ENCODE measurements at places on chromosomes 16 and 17. TPM values are rescaled to one million over a fixed set of nuclear protein-coding genes. Genes with fewer than 3 reads are reported as not detected.
A peak's percentile ranks its signal among the peaks of the same experiment; 100 is the strongest.

TP53TG3F gene
- total RNA-seq = not detected

RASD1 gene
- 28.4 TPM for total RNA-seq

CBLN1 gene
- total RNA-seq = 1.2 TPM

MGAT5B gene
- total RNA-seq = 0.48 TPM

DNA sequence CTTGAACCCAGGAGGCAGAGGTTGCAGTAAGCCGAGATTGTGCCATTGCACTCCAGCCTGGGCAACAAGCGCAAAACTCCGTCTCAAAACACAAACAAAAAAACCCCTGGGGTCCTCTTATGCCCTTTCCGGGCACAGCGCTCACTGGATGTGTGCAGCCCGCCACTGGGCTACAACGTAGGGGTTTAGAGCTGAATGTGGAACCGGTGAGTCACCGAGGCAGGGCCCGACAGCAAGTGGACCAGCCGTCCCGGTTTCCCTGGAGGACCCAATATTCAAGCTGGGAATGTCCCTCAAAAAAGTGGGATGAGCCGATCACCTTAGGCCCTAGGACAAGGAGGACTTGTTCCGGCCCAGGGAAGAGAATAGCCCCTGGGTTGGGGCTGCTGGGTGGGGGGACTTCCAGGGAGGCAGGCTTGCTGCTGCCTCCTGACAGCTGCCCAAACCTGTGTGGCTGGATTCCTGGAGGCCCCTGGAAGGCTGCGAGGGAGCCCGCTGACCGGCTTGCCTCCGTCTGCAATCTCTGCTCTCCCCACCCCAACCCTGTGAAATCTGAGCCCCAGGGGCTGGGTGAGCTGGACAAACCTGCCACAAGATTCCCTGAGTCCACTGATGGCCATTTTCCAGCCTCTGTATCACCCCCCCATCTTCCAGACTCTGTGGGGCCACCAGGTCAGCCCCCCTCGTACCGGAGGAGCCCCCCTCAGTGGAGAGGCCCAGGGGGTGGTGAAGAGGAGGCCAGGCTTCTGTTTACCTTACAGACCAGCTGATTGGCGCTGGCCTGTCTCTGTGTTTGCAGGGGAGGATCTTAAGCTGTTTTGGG is 2.9 kb upstream of the CLDN9 start:
- no peaks in the 10 kb centered on the region for H3K36me3 ChIP-seq
- peak overlapping the region; percentile 96 for H3K27ac ChIP-seq
- H3K4me1 ChIP-seq = peaks cover 67% of the 10 kb centered on the region
- H3K27me3 ChIP-seq = no peaks in the 10 kb centered on the region
- DNase-seq = no peak
- no peak overlapping the region for H3K4me3 ChIP-seq

DNA sequence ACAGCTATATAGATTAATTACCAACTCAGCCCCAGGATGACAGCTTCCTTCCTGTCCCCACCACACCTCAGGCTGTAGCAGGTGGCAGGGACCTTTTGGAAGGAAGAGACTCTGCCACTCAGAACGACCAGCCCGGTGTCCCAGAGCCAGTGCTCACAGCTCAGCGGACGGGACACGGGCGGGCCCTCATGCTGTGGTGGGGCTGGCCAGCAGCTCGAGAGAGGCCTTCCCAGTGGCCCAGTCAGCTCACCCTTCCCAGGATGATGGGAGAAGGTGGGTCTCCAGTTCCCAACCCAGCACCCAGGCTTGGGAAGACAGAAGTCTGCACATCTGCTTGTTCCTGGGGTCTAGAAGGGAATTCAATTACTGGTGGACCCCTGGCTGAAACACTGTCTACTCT is 10.5 kb downstream of the NUDT16L1 start:
- no peak overlapping the region for H3K4me3 ChIP-seq
- peaks cover 38% of the 10 kb centered on the region for H3K36me3 ChIP-seq
- H3K27me3 ChIP-seq = no peaks in the 10 kb centered on the region
- no peak overlapping the region for H3K27ac ChIP-seq
- no peak for DNase-seq
- H3K4me1 ChIP-seq = no peaks in the 10 kb centered on the region

GRCh38 chr17:44417553-44417952 is 28.1 kb upstream of the ITGA2B start:
- H3K4me3 ChIP-seq = no peak overlapping the region
- H3K27ac ChIP-seq = no peak overlapping the region

- H3K27me3 ChIP-seq = no peaks in the 10 kb centered on the region
- peak overlapping the region; percentile 64 for H3K27ac ChIP-seq
- peaks cover 89% of the 10 kb centered on the region for H3K4me1 ChIP-seq
- H3K4me3 ChIP-seq = no peak overlapping the region
Measured at GRCh38 chr16:70695331-70696070, 9.6 kb upstream of the MTSS2 start.

- peaks cover 15% of the 10 kb centered on the region for H3K4me1 ChIP-seq
- peak within 1 kb of the TSS; percentile 99 for H3K4me3 ChIP-seq
- peak; percentile 75 for DNase-seq
- no peaks in the 10 kb centered on the region for H3K27me3 ChIP-seq
- H3K27ac ChIP-seq = peak within 1 kb of the TSS; percentile 30
Measured at GRCh38 chr17:81917565-81918332, at the start of gene SIRT7. Gene SIRT7, minus strand, starts transcription at chr17:81918176. Its CDS starts 45 bp downstream, at chr17:81918131.

DNA sequence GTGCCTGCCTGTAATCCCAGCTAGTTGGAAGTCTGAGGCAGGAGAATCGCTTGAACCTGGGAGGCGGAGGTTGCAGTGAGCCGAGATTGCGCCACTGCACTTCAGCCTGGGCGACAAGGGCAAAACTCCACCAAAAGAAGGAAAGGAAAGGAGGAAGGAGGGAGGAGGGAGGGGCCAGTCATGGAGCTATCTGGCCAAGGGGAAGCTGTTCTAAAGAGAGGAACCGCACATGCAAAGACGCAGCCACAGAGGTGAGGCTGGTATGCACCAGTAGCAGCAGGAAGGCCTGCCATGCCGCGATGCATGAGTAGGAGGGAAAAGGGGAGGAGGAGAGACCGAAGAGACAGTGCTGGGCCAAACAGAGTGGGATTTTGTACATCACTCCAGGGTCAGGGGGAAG is 35.9 kb downstream of the HSBP1 start:
- peaks cover 7% of the 10 kb centered on the region for H3K4me1 ChIP-seq
- H3K27ac ChIP-seq = no peak overlapping the region
- H3K36me3 ChIP-seq = no peaks in the 10 kb centered on the region
- no peak for DNase-seq

DNA sequence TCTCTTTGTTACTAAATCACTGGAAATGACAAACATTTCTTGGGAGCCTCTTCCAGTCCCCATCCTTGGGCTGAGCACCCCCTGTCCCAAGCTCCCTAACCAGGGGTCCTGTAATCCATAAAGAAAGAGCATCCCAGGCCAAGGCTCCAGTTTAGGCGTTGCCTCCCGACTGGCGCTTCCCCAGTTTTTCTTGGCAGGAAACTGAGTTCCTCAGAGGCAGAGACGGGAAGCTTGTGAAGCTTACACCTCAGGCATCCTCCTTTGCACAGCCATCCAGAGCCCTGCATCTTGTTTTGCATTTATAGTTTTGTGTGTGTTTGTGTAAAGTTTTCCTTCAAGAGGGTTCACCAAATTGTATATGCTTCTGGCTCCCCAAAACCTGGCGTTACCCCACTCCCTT is 7.1 kb downstream of the COPZ2 start:
- H3K36me3 ChIP-seq = no peaks in the 10 kb centered on the region
- H3K4me3 ChIP-seq = no peak overlapping the region
- peak; percentile 49 for DNase-seq
- H3K27ac ChIP-seq = no peak overlapping the region
- no peaks in the 10 kb centered on the region for H3K27me3 ChIP-seq

DNA sequence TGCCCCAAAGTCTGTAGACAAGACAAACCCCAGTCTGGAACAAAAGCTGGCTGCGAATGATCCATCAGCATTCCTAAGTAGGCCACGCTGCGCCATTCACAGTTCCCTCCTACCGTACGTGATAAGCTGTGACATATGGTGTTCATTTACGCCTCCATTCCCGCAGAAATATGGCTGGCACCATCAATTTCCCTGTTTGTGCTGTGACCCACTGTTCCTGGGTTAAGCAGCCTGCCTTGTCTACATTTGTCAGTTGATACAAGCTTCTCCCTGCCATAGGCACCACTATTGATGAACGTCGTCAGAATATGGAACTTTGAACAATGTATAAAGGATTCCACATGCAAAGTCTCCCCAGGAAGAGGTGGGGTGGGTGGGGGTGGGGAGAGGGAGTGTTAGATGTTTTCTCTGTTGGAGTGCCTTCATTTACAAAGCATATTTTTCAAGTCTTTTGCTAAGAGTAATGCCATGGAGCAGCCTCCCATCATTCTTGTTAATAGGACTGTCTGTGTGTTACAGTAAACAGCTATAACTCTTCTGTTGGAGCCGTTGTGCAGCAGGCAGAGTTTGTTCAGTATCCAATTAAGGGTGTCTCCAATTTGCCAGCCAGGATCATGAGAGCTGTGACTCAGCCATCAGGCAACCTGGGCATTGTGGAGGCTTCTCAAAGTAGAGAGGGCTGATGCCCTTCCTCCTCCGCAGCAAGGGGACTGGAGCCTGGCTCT is 294.6 kb downstream of the TMEM114 start:
- DNase-seq = no peak

DNA sequence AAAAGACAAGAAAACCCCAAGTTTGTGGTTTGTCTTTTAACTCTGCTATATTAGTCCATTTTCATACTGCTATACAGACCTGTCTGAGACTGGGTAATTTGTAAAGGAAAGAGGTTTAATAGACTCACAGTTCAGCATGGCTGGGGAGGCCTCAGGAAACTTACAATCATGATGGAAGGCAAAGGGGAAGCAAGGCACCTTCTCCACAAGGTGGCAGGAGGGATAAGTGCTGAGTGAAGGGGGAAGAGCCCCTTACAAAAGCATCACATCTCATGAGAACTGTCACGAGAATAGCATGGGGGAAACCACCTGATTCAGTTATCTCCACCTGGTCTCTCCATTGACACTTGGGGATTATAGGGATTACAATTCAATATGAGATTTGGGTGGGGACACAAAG is 13.5 kb upstream of the ADAM11 start:
- no peak for DNase-seq
- H3K4me3 ChIP-seq = no peak overlapping the region
- peaks cover 10% of the 10 kb centered on the region for H3K4me1 ChIP-seq
- H3K27ac ChIP-seq = no peak overlapping the region
- no peaks in the 10 kb centered on the region for H3K36me3 ChIP-seq
- H3K27me3 ChIP-seq = no peaks in the 10 kb centered on the region

DNA sequence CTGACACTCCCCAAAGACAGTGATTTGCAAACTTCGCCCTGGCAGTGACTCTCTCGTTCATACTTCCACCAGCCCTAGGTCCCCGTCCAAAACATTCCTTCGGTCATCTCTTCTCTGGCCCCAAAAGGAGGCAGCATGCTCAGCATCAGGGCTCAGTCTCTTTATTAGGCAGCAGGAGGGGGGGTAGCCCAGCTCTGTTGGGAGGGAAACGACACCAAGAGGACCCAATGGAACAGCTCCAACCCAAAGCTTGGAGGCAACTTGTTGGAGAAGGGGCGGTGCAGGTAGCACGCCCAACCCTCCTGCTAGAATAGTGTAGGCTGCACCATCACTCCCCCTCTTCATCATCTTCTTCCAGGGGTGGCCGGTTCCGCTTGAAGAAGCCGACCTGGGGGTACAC is 8.4 kb upstream of the FAM171A2 start:
- no peak for DNase-seq
- H3K27ac ChIP-seq = no peak overlapping the region
- H3K4me3 ChIP-seq = no peak overlapping the region
- no peaks in the 10 kb centered on the region for H3K36me3 ChIP-seq

GRCh38 chr17:9292561-9292941 is 271.2 kb downstream of the NTN1 start:
- DNase-seq = no peak
- no peaks in the 10 kb centered on the region for H3K36me3 ChIP-seq
- no peak overlapping the region for H3K27ac ChIP-seq
- no peak overlapping the region for H3K4me3 ChIP-seq
- H3K4me1 ChIP-seq = no peaks in the 10 kb centered on the region

GRCh38 chr16:52537516-52537915 is 9.4 kb downstream of the TOX3 start:
- no peak overlapping the region for H3K27ac ChIP-seq
- H3K4me3 ChIP-seq = no peak overlapping the region
- H3K27me3 ChIP-seq = peaks cover under 1% of the 10 kb centered on the region
- no peaks in the 10 kb centered on the region for H3K36me3 ChIP-seq

DNA sequence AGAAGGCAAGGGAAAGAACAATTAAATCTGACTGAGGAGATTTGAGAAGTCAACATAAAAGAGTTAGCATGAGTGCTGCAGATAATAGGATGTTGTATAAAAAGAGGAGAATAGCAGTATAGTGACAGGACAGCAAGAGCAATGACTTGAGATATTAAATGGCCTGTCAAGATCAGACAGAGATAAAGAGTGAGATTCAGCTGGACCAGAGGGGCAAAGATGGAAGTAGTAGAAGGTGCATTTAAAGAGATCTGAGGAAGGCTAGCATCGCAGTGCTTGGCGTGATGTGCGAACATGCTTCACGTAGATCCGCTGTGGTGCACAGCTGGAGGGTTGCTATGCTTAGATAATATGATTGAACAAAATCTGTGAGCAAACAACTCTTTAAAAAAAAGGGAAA is 1422.6 kb upstream of the CDH8 start:
- no peak overlapping the region for H3K4me3 ChIP-seq
- H3K36me3 ChIP-seq = no peaks in the 10 kb centered on the region
- no peaks in the 10 kb centered on the region for H3K4me1 ChIP-seq
- H3K27ac ChIP-seq = no peak overlapping the region
- DNase-seq = no peak

- H3K36me3 ChIP-seq = no peaks in the 10 kb centered on the region
- H3K4me3 ChIP-seq = no peak overlapping the region
- H3K27me3 ChIP-seq = no peaks in the 10 kb centered on the region
- no peaks in the 10 kb centered on the region for H3K4me1 ChIP-seq
Measured at GRCh38 chr16:84049403-84050060, 6.9 kb upstream of the SLC38A8 start.

- peaks cover 27% of the 10 kb centered on the region for H3K4me1 ChIP-seq
- H3K4me3 ChIP-seq = no peak overlapping the region
- H3K27ac ChIP-seq = peak overlapping the region; percentile 38
- no peak for DNase-seq
- no peaks in the 10 kb centered on the region for H3K36me3 ChIP-seq
- no peaks in the 10 kb centered on the region for H3K27me3 ChIP-seq
Measured at GRCh38 chr16:12320298-12320706, 343.8 kb downstream of the SNX29 start.

DNA sequence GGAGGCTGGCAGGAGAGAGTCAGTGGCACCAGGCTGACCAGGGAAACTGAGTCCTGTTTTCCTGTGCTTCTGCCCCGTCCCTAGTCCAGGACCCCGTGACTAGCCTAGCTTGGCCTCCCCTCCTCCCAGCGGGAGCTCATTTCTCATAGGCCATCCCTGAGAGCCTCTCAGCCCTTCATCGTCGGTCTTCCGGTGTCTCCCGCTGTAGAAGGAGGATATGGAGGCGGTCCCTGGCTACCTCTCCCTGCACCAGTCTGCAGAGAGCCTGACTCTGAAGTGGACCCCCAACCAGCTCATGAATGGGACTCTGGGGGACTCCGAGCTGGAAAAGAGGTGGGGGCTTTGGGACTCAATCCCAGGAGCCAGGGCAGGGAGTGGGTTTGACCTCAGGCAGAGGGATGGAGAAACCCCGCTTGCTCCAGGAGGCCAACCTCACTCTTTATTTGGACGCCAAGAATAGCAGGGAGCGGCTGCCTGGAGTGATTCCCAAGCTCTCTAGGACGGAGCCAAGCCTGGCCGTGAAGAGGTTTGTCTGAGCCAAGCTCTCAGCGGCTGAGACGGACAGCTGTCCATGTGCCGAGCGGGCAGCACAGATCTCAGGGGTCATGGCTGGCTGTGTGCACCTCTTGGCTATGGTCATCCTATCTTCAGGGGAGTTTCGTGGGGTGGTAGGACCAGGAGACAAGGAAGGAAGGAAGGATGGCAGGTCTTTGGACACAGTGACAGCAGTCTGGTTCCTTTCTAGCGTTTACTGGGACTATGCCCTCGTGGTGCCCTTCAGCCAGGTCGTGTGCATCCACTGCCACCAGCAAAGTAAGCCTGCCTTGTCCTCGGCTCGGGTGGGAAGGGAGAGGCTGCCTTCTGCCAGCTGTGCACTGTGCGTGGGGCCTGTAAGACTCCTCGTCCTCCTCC is 26.8 kb downstream of the SGSM2 start:
- no peak overlapping the region for H3K4me3 ChIP-seq
- DNase-seq = no peak

Data from cardiac muscle cell (in vitro differentiated cells and primary cell).